Left cardiac atrium (tissue), 4 donors: ENCODE measurements at places on chromosomes 5 and 9. TPM values are rescaled to one million over a fixed set of nuclear protein-coding genes. Genes with fewer than 3 reads are reported as not detected.

GRCh38 chr5:180140079-180140554, 68.6 kb upstream of the RNF130 start:
- peak; percentile 8 for DNase-seq

GRCh38 chr9:130254747-130255630, 10.6 kb upstream of the HMCN2 start:
- DNase-seq = no peak

DNA sequence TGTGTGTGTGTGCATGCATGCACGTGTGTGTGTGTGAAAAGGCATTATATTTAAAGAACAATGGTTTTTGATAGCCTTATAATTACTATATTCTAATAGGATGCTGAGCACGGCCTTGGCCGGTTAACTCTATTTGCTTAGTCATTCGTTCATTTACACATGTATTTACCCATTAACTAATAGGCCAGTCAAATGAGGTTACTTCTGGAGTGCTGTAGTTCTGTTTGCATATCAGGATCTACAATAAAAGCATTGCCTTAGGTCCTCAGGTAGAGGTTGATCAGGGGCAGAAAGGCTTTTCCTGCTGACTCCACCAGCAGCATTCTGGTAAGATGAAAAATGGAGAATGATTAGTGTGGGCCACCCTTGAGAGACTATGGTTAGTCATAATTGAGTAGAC, 219.0 kb downstream of the COMMD10 start:
- no peak for DNase-seq

DNA sequence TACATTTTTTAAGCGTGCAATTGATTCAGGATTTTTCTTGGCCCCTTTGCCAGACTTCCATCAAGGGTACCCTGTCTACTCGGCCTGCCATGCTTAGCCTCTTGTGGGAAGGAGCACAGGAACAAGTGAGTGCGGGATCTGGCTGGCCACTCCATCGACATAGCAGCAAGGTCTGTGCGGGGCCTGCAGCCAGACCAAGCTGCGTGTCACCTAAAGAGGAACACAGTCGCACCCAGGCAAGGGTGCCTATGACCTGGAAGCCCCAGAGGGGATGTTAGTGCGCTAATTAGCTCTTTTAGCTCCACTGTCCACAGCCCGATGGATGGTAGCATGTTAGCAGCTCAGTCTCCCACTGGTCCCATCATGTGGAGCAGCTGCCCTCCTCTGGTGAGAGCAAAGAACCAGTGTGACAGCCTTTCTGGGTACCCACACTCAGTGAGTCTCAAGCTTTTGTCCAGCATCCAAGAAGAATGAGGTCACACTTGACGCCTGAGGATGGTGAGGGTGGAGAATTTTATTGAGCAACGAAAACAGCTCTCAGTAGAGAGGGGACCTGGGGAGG, 38.7 kb downstream of the FTMT start:
- no peak for DNase-seq

Gene RASEF
- total RNA-seq = 0.05 TPM

Gene LRRTM2
- total RNA-seq = 0.12 TPM

- DNase-seq = no peak
Observed at GRCh38 chr9:34271265-34272006, 57.6 kb downstream of the KIF24 start.

Gene LCNL1
- total RNA-seq = 6.4 TPM

DNA sequence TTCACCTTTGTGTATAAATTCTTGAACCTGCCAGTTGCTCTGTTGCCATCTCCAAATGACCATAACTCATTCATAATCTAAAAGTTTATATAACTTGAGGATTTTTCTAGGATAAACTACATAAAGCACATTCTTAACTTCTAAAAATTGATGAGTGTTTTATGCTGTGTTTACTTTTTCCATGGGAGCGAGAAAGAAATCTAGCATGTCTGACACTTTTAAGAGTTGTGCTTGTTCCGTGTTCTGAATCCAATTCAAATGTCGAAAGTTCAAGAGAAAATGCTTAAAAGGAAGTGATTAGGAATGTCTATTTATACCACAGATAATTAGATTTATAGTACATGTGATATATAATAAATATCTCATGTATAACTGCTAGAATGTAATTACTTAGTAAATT, 154.4 kb downstream of the DEPDC1B start:
- DNase-seq = no peak

Gene PLK2
- total RNA-seq = 46.3 TPM

GRCh38 chr9:6557883-6558616, 87.5 kb downstream of the GLDC start:
- DNase-seq = peak; percentile 45

Gene PCDHB14
- total RNA-seq = 5.8 TPM

GRCh38 chr9:20315677-20316076, 306.6 kb downstream of the MLLT3 start:
- DNase-seq = no peak

DNA sequence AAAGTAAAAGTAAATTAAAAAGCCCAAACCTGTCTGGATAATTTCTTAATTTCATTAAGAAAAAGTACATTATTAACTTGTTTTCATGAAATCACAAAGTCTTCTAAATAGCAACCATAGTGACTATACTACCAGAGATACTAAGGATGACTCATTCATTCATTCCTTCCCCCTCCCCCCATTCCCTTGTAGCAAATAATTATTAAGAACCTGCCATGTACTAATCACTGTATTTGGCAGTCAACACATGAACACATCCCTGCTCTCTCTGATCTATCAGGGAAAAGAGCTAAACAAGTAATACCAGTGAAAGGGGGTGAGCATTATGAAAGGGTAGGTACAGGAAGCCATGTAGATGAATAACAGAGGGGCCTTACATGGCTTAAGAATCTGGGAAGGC, 203.9 kb downstream of the CWC27 start:
- no peak for DNase-seq

DNA sequence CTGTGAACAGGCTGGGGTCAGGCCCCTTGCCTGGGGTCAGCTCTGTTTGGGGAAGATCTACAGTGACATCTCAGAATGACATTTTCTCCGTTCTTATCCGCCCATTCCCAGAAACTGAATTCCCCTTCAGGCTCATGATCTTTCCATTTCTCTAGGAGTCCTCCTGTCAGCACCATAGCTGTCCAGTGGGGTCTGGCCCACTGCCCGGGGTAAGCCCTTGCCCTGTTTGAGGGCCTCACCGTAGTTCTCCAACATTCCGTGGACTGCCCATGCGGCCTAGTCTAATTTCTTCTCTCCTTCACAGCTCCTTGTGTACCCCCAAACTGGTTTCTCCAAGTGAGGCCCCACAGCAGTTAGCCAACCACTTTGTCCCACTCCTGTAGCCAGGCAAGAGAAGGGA, 68.4 kb downstream of the ENTREP1 start:
- DNase-seq = no peak

- no peak for DNase-seq
Observed at GRCh38 chr9:127792417-127793031, 6.7 kb downstream of the CDK9 start.

- DNase-seq = no peak
Observed at GRCh38 chr5:95219411-95219810, 65.5 kb downstream of the MCTP1 start.

Gene ADAMTS12
- total RNA-seq = 3.4 TPM

DNA sequence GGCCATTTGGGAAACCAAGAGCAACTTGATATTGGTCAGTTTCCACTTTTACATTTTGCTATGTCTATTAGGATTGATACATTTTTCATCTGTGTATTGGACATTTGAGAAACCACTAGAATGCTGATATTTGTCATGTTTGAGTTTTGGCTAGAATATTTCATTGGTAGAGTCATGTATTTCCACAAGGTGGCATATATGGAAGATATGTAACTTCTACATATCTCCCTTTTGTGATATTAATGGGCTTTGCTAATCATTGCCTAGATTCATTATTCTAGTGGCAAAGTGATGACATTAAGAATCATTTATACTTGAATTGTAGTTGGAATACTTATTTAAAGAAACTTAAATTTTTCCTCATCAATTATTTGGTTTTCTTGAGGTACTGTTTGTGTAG, 692.9 kb upstream of the EDIL3 start:
- DNase-seq = no peak

Gene SMIM32
- total RNA-seq = not detected

DNA sequence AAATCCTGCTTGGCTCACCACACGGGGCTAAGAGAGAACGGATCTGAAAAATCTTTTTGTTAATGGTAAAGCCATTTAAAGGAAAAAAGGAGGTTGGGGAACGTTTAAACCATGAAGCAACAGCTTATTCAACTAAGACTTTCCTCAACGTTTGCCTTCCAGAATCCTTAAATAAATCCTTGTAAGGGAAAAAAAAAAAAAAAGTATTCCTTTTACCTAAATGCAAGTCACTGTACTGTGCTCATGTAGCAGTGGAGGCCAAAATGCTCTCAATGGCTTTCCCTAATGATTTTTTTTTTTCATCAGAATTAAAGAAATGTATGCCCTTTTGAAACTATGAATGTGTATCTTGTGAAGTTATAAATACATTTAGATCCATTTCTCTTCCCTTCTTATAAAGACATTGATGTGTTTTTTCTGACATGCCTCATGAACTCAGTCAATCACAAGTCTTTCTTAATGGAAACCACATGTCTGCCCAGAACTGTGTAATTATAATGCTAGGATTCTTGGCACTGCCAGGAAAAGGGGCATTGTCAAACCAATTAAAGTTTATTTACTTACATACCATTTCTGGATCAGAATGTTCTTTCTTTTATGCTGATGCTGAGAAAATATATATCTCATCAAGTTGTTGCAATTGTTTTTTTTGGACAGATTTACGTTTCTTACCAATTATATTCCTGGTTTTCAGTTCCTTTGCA, 107.5 kb downstream of the EBF1 start:
- DNase-seq = no peak

- DNase-seq = no peak
Observed at GRCh38 chr5:55926476-55926875, 68.3 kb downstream of the IL6ST start.

Gene GLDC
- 0.21 TPM for total RNA-seq

GRCh38 chr9:72477930-72478518, 43.4 kb upstream of the TMC1 start:
- DNase-seq = no peak

- DNase-seq = no peak
Observed at GRCh38 chr5:68447136-68447929, 231.8 kb downstream of the PIK3R1 start.

GRCh38 chr5:122919969-122920368, 74.6 kb downstream of the SNX24 start:
- DNase-seq = no peak

- no peak for DNase-seq
Observed at GRCh38 chr9:73474625-73475024, 323.0 kb downstream of the ANXA1 start.

GRCh38 chr5:96952974-96953730, 17.3 kb downstream of the LNPEP start:
- no peak for DNase-seq

Gene RIMOC1
- total RNA-seq = 17.4 TPM

- DNase-seq = no peak
Observed at GRCh38 chr9:7340451-7340850, 459.1 kb downstream of the DMAC1 start.

Gene COL23A1
- total RNA-seq = 5.5 TPM

Gene SLC30A5
- total RNA-seq = 48.3 TPM

DNA sequence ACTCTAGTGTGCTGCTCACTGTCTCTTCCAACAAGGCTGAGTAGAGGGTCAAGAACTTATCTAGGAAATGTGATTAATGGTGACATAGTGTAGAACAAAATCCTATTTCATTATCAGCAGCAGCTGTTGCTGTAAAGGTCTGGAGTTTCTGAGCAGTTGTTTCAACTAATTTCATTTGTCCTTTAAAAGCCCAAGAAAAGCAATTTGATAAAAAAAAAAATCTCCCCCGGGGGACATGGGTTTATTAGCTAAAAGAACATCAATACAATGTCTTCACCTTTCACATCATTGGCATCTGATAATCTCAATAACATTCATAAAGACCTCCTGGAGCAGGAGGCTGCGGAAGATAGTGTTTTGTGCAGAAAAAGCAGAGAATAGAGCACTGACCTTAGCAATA, 468.1 kb downstream of the KCTD16 start:
- no peak for DNase-seq

DNA sequence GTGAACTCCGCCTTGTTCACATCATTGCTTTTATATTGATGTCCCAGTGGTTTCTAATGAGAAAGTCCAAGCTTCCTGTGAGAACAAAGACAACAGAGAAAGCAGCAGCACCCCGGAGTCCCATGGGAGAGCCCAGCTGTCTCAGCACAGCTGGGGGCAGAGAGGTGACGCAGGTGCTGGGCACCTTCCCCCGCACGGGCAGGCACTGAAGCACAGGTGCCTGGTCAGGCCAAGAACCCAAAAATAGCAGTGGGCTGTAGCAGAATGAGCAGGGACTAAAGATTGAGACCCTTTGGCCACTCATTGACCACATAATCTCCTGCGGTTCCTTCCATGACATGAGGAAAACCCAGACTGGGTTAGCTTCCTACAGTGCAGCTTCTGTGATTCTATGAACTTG, 18.8 kb downstream of the SRD5A1 start:
- DNase-seq = no peak

GRCh38 chr5:111404270-111404769, 108.0 kb downstream of the STARD4 start:
- DNase-seq = no peak

DNA sequence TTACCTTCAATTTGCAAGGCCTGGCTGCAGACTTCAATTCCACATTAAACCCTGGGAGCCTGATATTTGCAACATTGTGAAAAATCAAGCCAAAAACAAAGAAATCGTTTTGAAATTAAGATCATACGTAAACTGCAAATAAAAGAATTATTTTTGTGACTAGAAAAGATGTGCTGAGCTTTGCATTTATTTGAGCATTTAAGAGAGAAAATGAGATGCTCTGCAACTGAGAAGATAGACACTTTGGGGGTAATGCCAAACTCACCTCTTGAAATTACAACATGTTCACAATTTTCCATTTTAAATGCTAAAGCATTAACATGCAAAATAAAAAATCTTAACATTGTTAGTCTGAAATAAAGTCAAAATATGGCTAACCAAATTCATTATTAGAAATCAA, 46.6 kb downstream of the CSNK1A1 start:
- DNase-seq = no peak

- DNase-seq = no peak
Observed at GRCh38 chr5:2163940-2164490, 281.3 kb upstream of the IRX4 start.

DNA sequence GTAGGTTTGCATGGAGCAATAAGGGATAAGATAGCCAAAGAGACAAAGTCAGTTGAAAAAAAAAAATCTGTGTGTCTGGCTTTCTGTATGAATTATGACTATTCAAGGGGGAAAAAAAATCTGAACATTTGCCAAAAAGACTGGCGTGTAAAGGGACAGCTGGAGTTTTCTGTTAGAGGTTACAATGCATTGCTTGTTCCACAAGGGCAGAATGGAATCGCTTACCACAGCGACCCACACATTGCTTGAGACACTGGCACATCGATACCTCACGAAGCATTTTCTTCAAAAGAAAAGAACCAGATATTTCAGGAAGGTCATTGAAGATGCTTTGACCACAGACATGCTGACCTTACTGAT, 327.8 kb downstream of the TMEM167A start:
- no peak for DNase-seq
